ENCODE measurements at places on chromosomes 2 and 18. TPM values are rescaled to one million over a fixed set of nuclear protein-coding genes. Genes with fewer than 3 reads are reported as not detected.

Gene MYCN
- 0.23 TPM for total RNA-seq

Gene QPCT
- 42.6 TPM for total RNA-seq

Gene B4GALT6
- total RNA-seq, result 6.0 TPM

Gene NRP2
- 108 TPM for total RNA-seq

Gene KCNF1
- total RNA-seq, result not detected

Gene HOXD3
- 10.9 TPM for total RNA-seq

Gene TM4SF20
- total RNA-seq, result not detected

Gene PRKAG3
- total RNA-seq, result not detected

Gene RHOB
- total RNA-seq, result 121 TPM

Gene FEV
- total RNA-seq, result not detected

Gene STEAP3
- 13.1 TPM for total RNA-seq

Gene LYPD1
- 153 TPM for total RNA-seq

Gene CKAP2L
- 25.5 TPM for total RNA-seq

Gene IFIH1
- total RNA-seq, result 10.6 TPM

Gene ANKRD30BL
- not detected for total RNA-seq

Gene ALPP
- 0.03 TPM for total RNA-seq

Gene SGPP2
- total RNA-seq, result 0.92 TPM

Gene CTNNA2
- total RNA-seq, result not detected

Gene SPP2
- not detected for total RNA-seq

Gene HES6
- 9.8 TPM for total RNA-seq

Gene CIB4
- total RNA-seq, result not detected

Gene SERPINB10
- total RNA-seq, result 1.5 TPM

Gene EDAR
- total RNA-seq, result not detected

Gene GPR55
- not detected for total RNA-seq
